ENCODE measurements at places on chromosomes 11 and 22. TPM values are rescaled to one million over a fixed set of nuclear protein-coding genes. Genes with fewer than 3 reads are reported as not detected.

- H3K27ac ChIP-seq, result no peak overlapping the region
- H3K4me1 ChIP-seq, result no peaks in the 10 kb centered on the region
- H3K36me3 ChIP-seq, result peaks cover 5% of the 10 kb centered on the region
- no peak for DNase-seq
- H3K27me3 ChIP-seq, result no peaks in the 10 kb centered on the region
- no peak overlapping the region for H3K4me3 ChIP-seq
These were observed 101.6 kb downstream of the COMMD9 start for GRCh38 chr11:36187622-36188021.

Gene KRTAP5-10
- total RNA-seq, result not detected

- H3K4me3 ChIP-seq, result no peak overlapping the region
- DNase-seq, result no peak
- H3K4me1 ChIP-seq, result no peaks in the 10 kb centered on the region
- H3K27me3 ChIP-seq, result peaks cover 58% of the 10 kb centered on the region
- H3K27ac ChIP-seq, result no peak overlapping the region
These were observed 126.2 kb downstream of the KCNQ1 start for GRCh38 chr11:2570841-2571597.

DNA sequence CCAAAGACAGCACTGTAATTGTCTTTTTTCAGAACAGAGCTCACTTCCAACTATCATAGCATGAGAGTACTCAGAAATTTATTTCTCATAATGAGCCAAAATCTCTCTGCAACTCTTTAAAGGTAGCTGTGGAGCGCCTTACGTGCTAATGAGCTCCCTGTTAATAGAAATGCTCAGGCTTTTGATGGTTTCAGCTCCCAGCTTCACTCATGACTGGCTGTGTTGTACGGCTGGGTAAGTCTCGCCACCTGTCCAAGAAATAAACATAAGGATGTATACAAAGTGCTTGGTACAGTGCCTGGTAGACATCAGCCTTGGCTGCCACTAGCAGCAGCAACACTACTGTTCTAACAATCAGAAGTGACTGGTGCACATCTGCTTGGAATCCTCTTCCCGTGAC, 109.4 kb downstream of the LDLRAD3 start:
- no peaks in the 10 kb centered on the region for H3K27me3 ChIP-seq
- H3K27ac ChIP-seq, result no peak overlapping the region
- no peak for DNase-seq
- H3K36me3 ChIP-seq, result peaks cover 6% of the 10 kb centered on the region
- H3K4me1 ChIP-seq, result peaks cover 52% of the 10 kb centered on the region

Gene DDTL
- 5.8 TPM for total RNA-seq

GRCh38 chr22:50595189-50595588, 5.4 kb upstream of the MAPK8IP2 start:
- peaks cover 3% of the 10 kb centered on the region for H3K4me1 ChIP-seq
- H3K4me3 ChIP-seq, result no peak overlapping the region
- DNase-seq, result no peak

DNA sequence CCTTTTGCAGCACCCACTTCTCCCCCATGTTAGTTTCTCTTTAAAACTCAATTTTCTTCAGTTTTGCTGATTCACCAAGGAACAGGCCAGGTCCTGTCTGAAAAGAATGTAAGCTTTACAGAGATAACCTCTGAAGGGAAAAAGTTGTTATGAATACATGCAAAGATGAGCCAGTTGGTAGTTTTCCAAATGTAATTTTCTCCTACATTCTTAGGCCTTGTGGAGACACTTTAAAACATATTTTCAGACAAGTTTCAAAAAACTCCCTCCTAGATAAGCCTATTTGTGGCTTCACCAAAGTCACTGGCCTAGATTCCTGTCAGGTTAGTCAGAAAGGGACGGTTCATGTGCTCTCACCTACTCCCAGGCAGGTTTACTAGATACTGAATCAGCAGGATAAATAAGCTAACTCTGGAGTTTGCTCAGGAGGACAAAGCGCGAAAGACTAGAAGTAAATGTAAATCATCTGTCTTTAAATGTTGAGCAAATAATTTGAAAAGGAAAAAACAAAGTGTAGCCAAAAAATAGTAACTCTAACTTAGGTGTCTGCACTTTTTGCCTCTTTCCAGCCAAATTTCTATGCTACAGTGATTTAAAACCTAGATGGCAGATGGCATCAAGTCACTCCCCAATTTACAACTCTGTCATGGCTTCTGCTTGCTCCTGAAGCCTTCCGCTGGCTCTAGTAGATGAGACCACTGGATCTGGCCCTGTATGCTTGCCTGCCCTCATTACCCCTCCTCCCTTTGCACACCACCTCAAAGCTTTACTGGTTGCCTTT, 4.9 kb upstream of the ATP6V1E1 start:
- no peak for DNase-seq
- H3K36me3 ChIP-seq, result no peaks in the 10 kb centered on the region
- H3K4me3 ChIP-seq, result no peak overlapping the region
- peak overlapping the region; percentile 70 for H3K27ac ChIP-seq
- H3K27me3 ChIP-seq, result no peaks in the 10 kb centered on the region
- peaks cover 7% of the 10 kb centered on the region for H3K4me1 ChIP-seq

DNA sequence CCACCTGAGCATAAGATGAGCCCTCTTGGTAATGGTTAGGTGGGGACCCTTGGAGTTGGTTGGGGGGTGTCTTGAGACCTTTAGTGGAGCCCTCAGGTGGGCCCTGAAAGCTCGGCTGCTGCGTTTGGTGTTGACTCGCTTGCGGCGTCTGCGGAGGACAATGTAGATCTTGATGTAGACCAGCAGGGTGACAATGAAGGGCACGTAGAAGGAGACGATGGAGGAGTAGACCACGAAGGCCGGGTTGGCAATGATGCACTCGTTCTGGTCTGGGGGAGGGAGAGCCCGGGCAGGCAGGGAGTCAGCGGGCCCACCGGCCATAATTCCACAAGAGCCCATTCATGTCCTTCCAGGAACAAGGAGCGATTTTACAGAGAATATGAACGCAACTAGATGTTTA, 27.8 kb downstream of the ANKK1 start:
- H3K27ac ChIP-seq, result no peak overlapping the region
- H3K4me3 ChIP-seq, result no peak overlapping the region
- no peaks in the 10 kb centered on the region for H3K4me1 ChIP-seq
- no peak for DNase-seq

DNA sequence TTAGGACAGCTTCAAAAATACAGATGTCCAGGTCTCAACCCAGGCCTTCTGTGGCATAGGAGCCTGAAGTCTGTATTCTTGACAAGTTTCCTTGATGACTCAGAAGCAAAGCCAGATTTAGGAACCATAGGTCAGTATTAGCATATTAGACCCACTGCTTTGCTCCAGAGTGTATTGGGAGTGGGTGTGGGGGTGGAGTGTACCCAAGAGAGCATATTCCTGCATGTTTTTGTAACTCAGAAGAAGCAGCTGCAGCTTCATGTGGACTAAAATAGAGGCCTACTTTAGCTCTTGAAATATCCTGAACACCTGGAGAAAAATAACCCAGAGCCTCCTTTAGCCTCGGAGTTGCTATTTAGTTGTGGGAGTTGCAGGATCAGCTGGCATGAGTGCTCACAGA, 106.7 kb downstream of the CCDC81 start:
- DNase-seq, result no peak
- no peaks in the 10 kb centered on the region for H3K27me3 ChIP-seq
- H3K36me3 ChIP-seq, result no peaks in the 10 kb centered on the region
- H3K4me1 ChIP-seq, result peaks cover 13% of the 10 kb centered on the region
- no peak overlapping the region for H3K4me3 ChIP-seq

DNA sequence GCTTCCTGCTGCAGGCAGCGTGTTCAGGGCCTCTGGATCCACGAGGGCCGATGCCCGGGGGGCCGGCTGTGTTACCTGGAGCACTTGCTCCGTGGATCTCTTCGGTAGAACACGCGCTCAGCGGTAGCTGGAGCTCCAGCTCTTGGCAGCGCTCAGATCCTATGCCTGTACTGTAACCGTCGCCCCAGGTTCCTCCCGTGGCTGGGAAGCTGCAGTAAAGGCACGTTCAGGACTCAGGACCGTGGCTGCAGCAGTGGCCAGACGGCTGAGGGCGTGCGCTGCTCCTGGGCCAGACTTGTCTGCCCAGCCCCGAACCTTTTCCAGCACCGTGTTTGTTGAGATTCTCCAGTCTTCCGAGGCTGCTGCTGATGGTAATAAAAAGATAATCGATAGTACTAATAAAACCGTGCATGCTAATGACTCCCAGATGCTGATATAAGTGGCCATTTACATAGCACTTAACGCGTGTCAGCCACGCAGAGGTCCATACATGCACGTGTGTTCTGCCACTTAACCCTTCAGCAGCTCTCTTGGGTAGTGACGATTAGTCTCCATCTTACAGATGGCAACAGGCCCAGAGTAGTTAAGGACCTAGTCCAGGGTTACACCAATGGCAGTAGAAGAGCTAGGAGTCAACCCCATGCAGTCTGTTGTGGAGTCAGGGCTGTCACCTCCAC, 1.4 kb downstream of the MOV10L1 start:
- DNase-seq, result no peak
- no peak overlapping the region for H3K27ac ChIP-seq
- no peaks in the 10 kb centered on the region for H3K4me1 ChIP-seq
- H3K36me3 ChIP-seq, result no peaks in the 10 kb centered on the region

DNA sequence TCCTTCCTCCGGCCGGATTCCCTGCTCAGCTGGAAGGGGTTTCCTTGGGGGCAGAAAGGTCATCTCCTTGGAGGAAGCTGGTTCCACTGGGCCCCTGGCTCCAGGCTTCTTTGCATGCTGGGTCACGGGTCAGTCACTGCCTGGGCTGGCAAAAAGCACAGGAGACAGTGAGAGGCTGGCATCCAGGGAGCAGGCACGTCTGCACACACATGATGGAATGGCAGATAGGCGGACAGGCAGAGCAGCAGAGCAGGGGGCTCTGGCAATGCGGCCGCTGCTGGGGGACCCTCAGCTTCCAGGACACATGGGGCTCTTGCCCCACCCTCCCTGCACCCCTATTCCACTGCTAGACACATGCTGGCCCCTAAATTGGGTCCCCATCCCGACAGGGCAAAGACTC, 40.4 kb downstream of the C11orf58 start:
- H3K27me3 ChIP-seq, result no peaks in the 10 kb centered on the region
- no peak for DNase-seq
- H3K4me1 ChIP-seq, result peaks cover 39% of the 10 kb centered on the region
- H3K36me3 ChIP-seq, result no peaks in the 10 kb centered on the region
- no peak overlapping the region for H3K4me3 ChIP-seq

Gene GGTLC2
- total RNA-seq, result not detected

Measured in WTC11 (cell line).